ENCODE measurements at places on chromosomes 7 and 10.

DNA sequence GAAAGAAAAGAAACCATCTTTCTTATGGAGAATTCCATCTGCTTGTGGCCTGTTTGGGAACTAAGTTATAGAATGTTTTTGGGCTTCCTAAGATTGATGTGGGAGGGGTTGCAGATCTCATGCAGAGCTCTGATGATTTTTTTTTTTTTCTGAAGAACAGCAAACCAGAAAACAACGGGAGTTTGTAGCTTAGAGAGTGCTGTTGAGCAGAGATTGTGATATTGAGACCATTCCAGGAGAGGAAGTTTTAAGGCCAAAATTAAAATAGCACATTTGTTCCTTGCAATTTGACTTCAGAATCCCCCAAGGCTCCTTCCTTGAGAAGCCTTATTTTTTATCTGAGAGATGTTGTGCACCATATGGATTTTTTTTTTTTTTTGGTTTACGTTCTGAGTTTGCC, 159.5 kb upstream of the NRP1 start:
- no peak for DNase-seq

DNA sequence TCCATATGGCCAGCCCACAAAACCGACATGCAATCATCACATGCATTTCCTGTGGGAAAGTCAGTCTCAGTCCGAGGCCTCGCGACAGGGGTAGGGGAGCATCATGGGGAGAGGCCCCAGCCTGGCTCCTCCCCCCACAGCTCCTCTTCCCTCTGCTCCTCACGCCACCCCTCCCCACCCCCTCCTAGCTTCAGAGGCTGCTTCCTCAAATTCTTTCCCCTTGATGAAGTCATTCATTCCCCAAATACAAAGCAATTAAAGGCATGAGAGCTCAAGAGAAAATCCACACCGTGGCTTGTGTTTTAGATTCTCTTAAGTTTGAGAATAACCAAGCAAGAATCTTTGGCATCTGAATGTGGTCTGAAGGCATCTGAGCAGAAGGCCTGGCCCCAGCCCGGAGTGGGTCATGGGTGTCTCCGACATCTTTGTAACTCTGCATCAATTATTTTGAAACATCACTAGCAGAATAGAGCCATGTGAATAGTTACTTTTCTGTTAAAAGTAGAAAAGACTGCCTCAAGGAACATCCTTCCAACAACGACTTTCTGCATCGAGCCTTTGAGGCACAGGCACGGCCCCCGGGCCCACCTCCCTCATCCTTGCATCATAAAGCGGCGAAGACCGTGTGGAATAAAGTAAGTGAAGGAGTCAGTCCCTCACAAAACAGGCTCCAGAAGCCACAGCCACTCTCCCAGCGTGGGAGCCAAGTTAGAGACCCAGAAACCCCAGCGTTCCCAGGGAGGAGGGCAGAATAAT, 90.9 kb downstream of the DIP2C start:
- DNase-seq, result no peak

DNA sequence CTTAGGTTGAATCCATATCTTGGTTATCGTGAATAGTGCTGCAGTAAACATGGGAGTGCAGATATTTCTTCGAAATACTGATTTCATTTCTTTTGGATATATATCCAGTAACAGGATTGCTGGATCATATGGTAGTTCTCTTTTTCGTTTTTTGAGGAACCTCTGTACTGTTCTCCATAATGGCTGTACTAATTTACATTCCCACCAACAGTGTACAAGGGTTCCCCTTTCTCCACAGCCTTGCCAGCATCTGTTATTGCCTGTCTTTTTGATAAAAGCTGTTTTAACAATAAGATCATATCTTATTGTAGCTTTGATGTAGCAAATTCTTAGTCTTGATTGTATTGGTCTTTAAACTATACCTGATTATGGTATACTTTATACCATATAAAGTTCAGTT, 45.3 kb downstream of the ZNRF2 start:
- DNase-seq, result no peak

DNA sequence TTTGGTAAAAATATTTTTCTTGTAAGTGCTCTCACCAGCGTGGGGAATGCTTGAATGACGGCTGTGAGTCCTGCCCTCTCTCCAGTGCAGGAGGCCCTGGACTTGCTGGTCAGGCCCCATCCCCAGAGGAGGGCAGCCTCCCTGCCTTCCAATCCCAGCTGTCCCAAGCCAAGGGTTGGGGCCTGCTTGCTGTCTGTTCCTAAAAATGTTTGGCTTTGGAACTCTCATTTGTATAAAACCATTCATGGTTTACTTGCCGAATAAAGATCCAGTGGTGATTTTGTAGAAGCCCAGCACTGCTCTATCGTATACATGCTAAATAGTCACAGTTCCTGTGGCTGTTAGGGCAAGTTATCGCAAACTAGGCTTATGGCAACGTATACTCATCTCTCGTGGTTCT, 121.7 kb downstream of the GLRX3 start:
- no peak for DNase-seq

- DNase-seq, result no peak
These were observed 84.0 kb upstream of the NPY start for GRCh38 chr7:24199978-24200377.

GRCh38 chr7:20238754-20239324, 21.7 kb upstream of the MACC1 start:
- DNase-seq, result no peak

DNA sequence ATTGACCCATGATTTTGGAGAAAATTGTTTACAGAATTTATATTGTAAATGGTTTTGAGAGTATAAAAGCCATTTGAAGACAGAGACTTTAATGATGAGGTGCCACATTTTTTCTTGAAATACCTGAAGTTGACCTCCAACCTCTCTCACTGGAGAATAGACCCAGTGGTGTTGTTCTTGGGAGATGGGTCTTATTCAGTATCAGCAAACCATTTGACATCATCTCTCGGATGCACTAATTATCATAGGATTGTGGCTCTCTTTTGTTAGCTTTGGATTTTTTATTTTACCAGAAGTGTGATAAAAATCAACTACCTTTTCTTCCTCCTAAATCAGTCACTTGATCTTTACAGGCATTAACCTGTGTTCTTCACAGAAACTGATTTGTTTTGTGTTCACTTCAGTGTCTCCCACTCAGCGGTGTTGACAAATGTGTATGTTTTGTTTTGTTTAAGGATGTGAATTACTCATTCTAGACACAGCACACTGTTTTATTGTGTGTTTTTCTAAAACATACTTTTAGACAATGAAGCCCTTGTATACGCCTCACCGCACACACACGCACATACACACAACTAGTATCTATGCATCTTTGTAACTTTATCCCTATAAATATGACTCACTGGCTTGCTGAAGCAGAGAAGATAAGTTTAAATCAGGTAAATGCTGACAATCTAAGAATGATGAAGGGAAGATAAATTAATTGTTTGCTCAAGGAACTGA, 455.6 kb downstream of the INHBA start:
- no peak for DNase-seq

DNA sequence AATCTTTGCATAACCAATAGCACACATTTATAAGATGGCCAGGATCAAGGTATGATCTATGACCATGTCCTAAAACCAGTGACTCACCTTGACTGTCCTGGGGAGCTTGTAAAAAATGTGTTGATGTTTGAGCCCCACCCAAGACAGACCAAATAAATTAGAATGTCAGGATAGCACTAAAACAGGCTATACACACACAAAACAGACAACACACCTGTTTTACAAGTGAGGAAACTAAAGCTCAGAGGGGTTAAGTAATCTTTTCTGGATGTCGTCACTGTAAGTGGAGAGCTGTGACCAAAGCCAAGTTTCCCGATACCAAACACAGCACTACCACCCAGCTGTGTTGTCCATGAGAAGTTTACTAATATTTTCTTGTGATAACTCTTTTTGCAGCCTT, 84.5 kb downstream of the AVL9 start:
- no peak for DNase-seq
